HT1080 (cell line): ENCODE measurements at places on chromosomes 4 and X.

DNA sequence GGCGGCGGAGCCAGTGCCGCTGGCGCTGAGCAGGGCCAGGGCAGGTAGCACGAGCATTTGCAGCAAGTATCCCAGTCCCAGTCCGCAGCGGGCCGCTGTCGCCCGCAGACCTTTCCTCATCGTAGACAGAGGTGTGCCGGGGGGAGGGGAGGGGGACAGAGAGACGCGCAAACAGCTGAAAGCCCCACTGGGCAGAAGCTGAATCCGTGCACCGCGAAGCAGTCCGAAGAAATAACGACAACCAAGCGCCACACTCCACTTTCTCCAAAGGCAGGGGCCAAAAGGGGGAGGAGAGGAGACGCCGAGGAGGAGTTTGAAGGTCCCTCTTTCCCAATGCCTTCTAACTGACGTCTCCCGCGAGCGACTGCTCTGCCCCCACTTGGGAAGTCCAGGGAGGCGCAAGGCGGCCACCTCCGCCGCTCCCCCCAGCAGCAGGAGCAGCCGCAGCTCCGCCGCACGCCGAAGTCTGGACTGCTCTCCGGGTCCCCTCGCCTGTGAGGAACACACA is at the start of gene UNC5C:
TSS of gene UNC5C (minus strand) at position 236 of the 508 bp plus-strand sequence.
- DNase-seq = peak; percentile 66

GRCh38 chrX:9596837-9597236 is 132.0 kb downstream of the TBL1X start:
- DNase-seq = no peak

DNA sequence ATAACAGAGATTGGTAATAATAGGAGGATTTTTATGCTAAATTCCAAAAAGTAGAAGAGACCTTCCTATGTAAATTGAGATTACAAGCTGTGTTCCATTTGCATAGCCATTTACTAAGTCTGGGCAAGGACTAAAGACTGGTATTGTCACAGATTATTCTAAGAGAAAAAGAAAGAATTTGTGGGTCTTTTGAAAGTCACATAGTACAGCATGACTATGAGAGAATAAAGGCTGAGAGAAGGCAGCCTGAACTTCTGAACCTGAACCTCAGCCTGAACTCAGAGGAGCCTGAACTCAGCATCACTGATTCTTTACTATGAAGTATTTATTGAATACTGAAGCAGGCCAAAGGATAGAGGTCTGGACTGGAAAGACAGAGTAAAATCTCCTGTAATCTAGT is 297.5 kb downstream of the STPG2 start:
- no peak for DNase-seq

DNA sequence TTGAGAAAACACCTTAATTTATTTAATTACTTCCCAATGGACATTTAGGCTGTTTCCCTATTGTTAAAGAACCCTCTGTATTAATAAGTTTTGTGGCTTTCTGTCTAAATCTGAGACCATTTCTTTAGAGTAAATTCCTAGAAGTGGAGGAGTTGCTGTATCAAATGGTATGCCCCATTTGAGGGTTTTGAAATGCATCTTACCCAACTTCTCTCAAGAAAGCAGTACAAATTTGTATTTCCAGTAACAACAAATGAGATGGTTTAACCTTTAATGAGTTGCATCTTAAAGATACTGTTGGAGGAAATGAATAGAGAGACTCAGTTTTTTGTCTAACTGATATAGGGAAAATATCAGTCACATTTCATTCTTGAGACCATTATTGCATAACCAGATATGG is 70.5 kb upstream of the CBLL2 start:
- no peak for DNase-seq

GRCh38 chr4:160318567-160319220 is 1215.8 kb downstream of the RAPGEF2 start:
- DNase-seq = no peak

DNA sequence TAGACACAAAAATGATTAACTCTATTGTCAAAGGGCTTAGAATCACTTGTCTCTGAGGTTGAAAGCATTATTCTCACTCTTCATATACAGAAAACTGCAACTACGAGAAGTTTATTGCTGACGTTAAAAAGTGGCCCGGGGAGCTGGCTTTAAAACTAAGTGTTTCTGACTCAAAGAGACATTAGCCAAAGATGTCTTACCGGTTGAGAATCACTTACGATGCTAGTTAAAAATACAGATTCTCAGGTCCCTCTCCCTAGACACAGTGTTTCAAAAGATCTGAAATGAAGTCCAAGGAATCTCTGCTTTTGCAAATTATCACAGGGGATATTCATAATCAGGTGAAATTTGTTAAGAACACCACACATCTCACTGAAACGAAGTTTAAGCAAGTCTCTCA is 1.2 kb downstream of the GNPDA2 start:
- DNase-seq = peak; percentile 5

GRCh38 chr4:32206756-32207155 is 1486.6 kb downstream of the PCDH7 start:
- DNase-seq = no peak

DNA sequence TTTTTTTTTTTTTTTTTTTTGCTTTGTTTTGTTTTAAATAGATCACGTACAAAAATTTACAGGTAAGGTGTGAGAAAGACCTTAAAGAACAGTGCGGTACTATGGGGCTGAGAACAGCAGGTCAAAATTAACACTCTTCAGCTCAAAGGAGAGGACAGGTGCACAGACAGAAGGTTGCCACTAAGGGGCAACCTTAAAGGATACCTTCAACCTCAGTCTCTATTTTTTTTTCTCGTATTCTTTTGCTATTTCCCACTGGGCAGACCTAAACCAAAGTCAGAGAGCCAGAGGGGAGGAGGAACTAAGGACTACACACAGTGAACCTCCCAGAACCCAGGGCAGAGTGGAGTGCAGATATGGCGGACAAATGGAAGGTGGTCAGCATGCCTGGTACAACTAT is 1984.3 kb upstream of the IGFBP7 start:
- DNase-seq = no peak

GRCh38 chr4:77817304-77818072 is 1.7 kb downstream of the CNOT6L start:
- DNase-seq = no peak

- no peak for DNase-seq
Observed at GRCh38 chrX:53285591-53285990, 4.2 kb upstream of the IQSEC2 start.

- peak; percentile 79 for DNase-seq
Observed at GRCh38 chr4:1872870-1873269, 1.7 kb downstream of the NSD2 start.

DNA sequence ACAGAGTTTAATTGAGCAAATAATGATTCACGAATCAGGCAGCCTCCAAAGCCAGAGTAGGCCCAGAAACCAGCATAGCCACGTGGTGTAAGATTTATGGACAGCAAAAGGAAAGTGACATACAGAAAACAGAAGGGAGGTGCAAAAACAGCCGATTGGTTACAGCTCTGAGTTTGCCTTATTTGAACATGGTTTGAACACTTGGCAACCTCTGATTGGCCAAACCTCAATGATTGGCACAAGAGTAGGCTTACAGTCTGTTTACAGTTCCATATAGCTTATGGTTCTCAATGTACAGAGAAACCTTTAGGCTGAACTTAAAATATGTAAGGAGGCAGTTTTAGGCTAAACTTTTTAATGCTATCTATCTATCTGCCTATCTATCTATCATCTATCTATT is 394.8 kb downstream of the CFAP47 start:
- DNase-seq = no peak

GRCh38 chrX:139112432-139112831 is 400.9 kb upstream of the FGF13 start:
- no peak for DNase-seq

DNA sequence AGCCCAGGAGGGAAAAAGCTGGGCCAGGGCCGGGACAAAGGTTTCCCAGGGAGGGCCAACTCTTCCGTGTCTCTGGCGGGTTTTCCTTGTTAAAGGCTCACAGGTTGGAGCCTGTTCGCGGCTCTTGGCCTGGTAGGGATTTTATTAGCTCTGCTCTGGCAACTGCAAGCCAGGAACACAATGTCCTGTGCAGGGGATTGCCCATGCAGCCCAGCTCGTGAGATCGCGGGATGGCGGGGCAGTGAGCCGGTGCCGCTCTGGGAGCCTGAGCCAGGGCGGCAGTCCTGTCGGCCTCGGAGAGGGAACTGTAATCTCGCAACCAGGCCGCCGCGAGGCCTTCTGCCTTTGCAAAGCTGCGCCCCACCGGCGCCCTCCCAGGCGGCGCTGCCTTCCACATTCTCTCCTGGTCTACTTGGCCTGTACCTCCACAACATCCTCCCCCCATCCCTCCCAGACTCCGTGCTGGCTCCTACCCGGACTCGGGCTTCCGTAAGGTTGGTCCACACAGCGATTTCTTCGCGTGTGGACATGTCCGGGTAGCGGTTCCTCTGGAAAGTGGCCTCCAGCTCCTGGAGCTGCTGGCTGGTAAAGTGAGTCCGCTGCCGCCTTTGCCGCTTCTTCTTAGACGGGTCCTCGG is 2.1 kb downstream of the PITX2 start:
- DNase-seq = no peak

- no peak for DNase-seq
Observed at GRCh38 chr4:114907568-114907967, 205.9 kb downstream of the NDST4 start.

DNA sequence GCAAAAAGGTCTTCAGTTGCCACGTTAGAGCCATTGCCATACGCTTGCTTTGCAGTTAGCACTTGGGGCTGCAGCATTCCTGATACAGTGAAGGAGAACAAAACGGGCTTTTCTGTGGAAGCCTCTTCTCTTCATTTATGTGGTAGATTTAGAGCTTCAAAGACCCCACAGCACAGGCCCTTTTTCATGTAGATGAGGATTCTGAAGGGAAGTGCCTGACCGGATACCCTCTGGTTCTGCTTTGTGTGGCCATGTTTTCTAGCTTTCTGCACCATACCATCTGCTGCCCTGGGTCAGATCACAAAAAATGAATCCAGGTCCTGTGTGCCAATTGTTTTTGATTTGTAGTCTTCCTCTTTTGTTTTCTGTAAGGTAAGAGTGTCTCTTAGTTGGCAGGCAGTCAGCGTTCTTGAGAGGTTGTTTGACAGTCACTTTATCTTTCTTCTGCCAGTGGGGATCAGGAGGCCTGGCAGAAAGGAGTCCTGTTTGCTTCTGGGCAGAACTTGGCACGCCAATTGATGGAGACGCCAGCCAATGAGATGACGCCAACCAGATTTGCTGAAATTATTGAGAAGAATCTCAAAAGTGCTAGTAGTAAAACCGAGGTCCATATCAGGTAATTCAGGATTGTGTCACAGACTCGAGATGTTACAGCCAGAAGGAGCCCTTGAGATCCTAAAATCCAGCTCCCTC is 7.7 kb downstream of the LAP3 start:
- no peak for DNase-seq

GRCh38 chrX:323721-324628 is 5.4 kb upstream of the GTPBP6 start:
- peak; percentile 60 for DNase-seq

DNA sequence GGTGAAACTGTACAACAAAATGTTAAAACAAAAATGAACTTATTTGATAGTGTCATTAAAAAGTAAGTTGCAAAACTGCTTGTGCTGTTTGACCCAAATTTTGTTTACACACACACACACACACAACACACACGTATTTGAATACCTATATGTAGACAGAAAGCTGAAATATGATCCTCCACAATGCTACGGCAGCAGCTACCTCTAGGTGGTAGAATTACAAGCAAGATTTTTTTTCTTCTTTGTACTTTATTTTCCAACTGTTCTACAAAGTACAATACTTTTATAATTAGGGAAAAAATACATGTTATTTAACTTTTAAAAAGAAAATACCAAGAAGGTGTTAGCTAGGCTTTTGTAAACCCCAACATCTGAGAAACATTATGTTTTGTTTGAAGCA is 1.2 kb downstream of the CYTL1 start:
- DNase-seq = no peak

DNA sequence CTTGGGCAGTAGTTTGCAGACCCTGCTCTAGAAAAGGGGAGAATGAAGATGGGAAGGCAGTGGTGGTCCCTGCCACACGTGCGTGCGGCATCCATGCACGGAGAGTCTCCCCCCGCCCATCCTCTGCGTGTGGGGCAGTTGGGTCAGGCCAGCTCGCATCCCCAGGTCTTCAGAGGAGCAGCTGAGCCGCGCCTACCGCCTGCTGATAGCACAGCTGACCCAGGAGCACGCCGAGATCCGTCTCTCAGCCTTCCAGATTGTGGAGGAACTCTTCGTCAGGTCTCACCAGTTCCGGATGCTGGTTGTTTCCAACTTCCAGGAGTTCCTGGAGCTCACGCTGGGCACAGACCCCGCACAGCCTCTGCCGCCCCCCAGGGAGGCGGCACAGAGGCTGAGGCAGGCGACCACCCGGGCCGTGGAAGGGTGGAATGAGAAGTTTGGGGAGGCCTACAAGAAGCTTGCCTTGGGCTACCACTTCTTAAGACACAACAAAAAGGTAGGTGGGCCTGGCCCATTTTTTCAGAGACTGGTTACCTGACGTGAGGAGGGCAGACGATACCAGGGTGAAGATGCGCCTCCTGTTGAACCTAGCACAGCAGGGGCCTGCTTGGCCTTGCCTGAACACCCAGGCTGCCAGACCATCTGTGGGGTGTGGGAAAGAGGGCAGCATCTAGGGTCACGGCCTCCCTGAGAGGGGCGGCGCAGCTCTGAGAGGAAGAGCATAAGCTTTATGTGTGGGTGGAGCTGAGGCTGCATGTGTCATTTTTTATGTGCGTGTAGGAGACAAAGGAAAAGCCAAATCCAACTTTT is 2.6 kb downstream of the UVSSA start:
- DNase-seq = no peak

GRCh38 chr4:39621582-39621981 is 17.1 kb downstream of the SMIM14 start:
- DNase-seq = peak; percentile 88
